Ovary (tissue), 10 donors: ENCODE measurements at places on chromosomes 7 and 10. TPM values are rescaled to one million over a fixed set of nuclear protein-coding genes. Genes with fewer than 3 reads are reported as not detected.

GRCh38 chr10:125064681-125065492 is 95.5 kb downstream of the CTBP2 start:
- no peaks in the 10 kb centered on the region for H3K36me3 ChIP-seq
- H3K4me3 ChIP-seq: no peak overlapping the region
- H3K4me1 ChIP-seq: peaks cover 36% of the 10 kb centered on the region
- DNase-seq: no peak
- H3K27ac ChIP-seq: peak overlapping the region; percentile 15

Gene RPS24
- total RNA-seq: 6,916 TPM

GRCh38 chr7:20064181-20064970 is 152.8 kb downstream of the MACC1 start:
- no peaks in the 10 kb centered on the region for H3K27me3 ChIP-seq
- no peak overlapping the region for H3K4me3 ChIP-seq
- H3K27ac ChIP-seq: no peak overlapping the region
- H3K36me3 ChIP-seq: no peaks in the 10 kb centered on the region
- no peak for DNase-seq

Gene HOXA3
- 0.36 TPM for total RNA-seq
